ENCODE measurements at places on chromosomes 2 and 18. TPM values are rescaled to one million over a fixed set of nuclear protein-coding genes. Genes with fewer than 3 reads are reported as not detected.

CYP27A1 gene
- total RNA-seq, result 3.1 TPM

CRYBA2 gene
- not detected for total RNA-seq

SLC19A3 gene
- total RNA-seq, result 2.3 TPM

UGT1A5 gene
- total RNA-seq, result not detected

PROM2 gene
- 4.0 TPM for total RNA-seq

DNA sequence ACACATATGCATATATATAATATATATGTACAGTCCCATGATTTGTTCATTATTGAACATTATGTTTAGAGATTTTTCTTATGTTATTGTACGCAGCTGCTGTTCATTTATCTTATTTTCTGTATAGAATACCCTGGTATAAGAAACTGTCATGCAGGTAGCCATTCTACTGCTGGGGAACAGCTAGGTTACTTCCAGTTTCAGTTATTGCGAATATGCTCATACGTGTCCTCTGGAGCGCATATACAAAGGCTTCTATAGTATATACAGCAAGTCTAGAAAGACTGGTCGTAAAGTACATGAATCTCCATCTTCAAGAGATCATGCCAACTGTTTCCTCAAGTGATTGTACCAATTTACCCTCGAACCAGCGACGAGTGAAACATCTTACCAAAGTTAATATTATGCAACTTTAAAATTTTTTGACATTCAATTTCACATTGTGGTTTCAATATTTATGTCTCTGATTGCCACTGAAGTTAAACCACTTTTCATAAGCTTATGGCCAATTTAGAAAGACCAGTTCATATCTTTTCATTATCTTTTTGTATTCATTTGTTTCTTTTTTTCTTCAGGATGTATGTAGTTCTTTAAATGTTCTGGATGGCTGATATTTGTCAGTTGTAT, 53.5 kb downstream of the RDH14 start:
- DNase-seq, result no peak

DNA sequence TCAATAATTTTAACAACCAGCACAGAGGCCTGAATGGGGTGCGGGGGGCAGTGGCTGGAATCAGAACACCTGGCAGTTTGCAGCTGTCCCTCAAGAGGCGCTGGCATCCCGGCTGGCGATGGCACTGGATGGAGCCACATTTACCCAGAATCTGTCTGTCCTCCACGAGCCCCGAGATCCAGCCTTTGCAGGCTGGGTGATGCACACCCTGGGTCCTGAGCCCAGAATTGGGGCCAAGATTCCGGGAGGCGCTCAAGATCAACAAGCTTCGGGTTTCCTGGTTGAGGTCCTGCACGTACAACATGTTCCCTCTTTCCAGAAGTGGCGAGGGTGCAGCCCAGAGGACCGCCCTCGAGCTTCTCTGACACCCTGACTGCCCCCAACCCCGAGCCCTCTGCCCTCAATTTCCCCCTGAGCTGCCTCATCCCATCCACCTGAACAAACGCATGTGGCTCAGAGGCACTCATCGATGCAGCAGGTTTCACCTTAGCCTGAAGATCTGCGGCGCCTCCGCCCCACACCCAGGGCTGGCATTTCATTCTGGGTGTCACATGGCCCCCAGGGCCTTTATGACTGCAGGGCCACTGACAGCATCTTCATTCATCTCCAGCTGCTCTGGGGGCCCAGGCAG, 97.5 kb downstream of the TFCP2L1 start:
- peak; percentile 21 for DNase-seq

DNA sequence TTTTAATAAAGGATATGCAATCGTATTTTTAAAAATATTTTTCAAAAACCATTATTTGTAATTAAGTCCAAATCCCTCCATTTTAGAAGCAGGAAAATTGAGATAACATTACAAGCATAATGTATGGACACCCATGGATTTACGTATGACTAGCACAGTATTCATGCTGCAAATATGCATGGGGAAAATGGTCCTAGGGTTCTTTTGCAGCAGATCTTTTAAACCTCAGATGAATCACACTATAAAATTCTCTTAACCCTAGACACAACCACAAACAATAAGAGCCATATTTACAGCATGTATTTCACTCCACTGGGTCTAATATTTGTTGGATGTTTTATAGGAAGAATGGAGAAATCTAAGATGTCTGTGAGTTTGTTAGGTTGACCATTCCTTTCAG, 453.4 kb downstream of the TGIF1 start:
- DNase-seq, result no peak
